ENCODE measurements at places on chromosomes 3 and 15.

DNA sequence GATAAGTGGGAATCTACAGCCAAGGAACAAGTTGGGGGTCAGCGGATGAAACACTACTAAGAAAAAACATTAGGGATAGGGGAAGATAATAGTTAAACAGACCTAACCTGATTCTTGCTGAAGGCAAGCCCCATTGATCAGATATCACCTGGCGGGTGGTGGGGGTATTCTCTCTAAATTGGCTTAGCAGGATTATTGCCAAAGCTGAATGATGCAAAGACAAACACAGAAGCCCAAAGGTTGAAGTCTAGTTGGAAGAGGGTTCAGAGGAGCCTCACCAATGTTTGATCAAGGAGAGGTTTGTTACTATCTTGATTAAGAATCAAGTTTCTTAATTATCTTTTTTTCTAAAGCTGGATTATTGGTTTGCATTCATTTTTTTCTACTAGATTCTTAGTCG lies 371.9 kb upstream of the CNTN4 start:
- DNase-seq = no peak

GRCh38 chr3:34363881-34364280 lies 565.5 kb downstream of the PDCD6IP start:
- no peak for DNase-seq

GRCh38 chr3:124884474-124885101 lies 2.6 kb downstream of the ITGB5 start:
- no peak for DNase-seq

- DNase-seq = no peak
Observed at GRCh38 chr3:76353683-76354082, 568.3 kb upstream of the ZNF717 start.

- DNase-seq = no peak
Observed at GRCh38 chr3:128152419-128153155, 694 bp upstream of the EEFSEC start.

DNA sequence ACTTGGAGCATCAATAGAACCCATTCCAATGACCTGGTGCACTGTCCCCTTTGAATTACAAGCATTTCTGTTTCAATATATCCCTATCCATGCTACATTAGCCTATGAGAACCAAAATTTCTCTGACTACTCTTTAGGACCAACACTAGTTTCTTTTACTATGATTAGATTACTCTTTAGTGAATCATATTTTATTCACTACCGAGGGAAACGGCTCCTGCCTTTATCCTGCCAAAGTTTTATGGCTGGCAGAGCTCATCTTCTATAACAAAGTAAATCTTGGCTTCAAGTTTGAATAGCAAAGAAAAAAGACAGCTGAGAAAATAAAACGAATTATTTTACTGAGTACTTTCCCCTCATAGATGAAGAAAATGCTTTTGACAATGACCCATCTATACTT lies 120.9 kb downstream of the SLC9A9 start:
- peak; percentile 8 for DNase-seq
